EH (cell line): ENCODE measurements at places on chromosomes 16 and 17.

- DNase-seq = no peak
Measured at GRCh38 chr17:12068946-12069345, 48.3 kb downstream of the MAP2K4 start.

GRCh38 chr16:81602792-81603191 lies 158.2 kb downstream of the CMIP start:
- DNase-seq = no peak

GRCh38 chr16:14635395-14636165 lies 2.8 kb downstream of the BFAR start:
- no peak for DNase-seq

DNA sequence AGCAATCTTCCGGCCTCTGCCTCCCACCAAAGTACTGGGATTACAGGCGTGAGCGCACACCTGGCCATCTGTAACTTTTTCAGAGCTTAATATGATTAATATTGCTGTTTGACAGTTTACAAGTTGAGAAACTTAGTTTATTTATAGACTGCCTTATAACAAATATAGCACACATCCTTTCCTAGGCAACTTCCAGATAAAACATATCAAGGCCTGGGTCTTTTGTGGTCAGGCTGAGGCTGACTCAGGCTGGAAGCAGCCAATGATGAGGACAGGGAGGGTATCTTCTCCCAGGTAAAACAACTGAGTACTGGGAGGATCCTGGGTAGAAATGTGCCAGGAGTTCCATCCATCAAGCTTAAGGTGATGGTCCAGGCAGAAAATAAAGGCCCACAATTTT lies 16.2 kb downstream of the LUC7L start:
- peak; percentile 13 for DNase-seq

- DNase-seq = peak; percentile 20
Measured at GRCh38 chr17:16877099-16877498, 94.8 kb downstream of the TNFRSF13B start.
